ENCODE measurements at places on chromosomes 2 and 18.

DNA sequence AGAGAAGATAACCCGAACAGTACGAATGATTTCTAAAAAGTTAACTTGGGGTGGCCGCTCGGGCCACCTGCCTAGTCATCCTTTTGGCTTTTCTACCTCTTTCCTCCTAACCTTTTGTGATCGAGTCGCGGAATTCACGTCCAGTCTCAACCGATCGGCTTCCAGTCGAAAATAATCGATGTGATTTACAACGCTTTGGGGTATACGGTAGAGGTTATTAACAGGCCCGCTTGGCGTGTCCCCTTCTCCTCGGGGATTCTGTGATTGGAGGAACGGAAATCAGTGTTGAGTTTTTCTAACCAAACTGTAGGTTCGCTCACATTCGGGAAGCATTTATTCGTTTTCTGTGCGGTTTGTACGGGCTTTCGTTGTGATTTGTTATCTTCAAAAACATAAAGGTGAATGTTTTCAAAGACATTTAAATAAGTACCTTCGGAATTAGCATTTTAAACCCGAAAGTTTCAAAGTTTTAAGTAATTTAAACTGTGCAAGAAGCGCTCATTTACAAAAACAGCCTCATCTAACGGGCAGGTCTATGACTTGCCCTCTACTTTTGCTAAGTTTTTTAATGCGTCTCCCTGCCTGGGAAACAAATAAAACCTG, 588 bp upstream of the FOXI3 start:
- no peak for DNase-seq

DNA sequence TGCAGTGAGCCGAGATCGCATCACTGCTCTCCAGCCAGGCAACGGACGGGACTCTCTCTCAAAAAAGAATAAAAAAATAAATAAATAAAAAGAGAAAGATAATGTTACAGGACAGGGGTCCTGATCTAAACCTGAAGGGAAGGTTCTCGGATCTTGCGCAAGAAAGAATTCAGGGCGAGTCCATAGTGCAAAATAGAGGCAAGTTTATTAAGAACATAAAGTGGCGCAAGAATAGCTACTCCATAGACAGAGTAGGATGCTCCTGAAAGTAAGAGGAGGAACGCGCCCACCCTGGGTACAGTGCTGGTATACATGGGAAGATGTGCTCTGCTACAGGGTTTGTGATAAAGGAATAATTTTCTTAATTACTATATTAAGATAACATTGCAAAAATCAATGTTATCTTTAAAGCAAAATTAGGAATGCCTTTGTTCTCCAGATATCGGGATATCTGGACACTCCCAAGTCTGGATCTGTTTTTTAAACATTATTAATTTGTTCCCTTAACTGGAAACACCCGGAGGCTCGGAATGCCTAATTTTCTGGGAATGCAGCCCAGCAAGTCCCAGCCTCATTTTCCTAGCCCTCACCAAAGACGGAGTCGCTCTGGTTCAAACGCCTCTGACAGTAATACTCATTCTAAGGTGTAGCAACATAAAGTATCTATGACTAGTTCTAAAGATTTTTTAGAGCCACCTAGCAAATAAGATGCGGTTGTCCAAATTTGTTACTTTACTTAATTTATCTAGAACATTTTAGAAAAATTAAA, 38.8 kb downstream of the ACSL3 start:
- no peak for DNase-seq

DNA sequence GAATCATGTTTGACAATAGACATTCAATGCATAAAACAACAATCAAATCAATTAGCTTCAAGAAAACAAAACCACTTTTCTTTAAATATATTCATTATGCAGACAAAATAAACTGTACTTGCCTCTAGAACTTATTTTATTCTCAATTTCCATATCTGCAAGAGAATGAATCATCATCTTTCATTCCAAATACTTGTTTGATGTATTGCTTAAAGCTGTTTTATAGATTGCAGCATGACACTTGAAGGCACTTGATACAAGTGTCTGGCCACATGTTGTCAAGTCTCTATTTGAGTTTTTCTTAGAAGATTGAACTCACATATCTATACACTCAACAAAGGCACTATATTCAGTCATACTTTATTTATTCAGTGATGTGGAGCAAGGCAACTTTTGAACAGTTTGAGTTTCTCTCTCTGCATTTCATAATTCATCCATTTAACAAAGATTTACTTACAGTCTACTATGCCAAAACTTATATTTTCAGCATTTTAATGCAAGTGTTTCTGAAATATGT, 38.7 kb upstream of the DDX18 start:
- no peak for DNase-seq

GRCh38 chr2:97654309-97654708, 8.4 kb downstream of the COX5B start:
- DNase-seq = no peak

- DNase-seq = no peak
These were observed 60.4 kb downstream of the DLGAP1 start for GRCh38 chr18:4394700-4395099.

- no peak for DNase-seq
These were observed 199.0 kb upstream of the DCC start for GRCh38 chr18:52140986-52141385.

DNA sequence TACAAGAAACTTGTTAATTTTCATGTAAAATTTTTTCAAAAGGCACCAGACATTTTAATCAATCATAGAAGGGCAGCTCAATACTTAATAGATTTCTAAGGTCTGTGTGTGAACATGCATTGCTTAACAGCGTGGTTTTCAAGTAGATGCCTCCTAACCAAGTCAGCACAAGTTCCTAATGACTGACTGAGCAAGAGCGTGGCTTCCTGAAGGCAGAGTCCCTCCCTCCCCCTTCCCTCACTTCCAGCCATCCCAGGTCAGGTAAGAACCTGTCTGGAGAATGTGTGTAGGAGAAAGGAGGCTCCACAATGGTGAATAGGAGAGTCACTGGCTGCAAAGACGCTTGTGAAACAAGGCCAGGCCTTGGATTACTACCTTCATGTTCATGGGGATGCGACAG, 33.5 kb upstream of the DAPL1 start:
- DNase-seq = no peak

DNA sequence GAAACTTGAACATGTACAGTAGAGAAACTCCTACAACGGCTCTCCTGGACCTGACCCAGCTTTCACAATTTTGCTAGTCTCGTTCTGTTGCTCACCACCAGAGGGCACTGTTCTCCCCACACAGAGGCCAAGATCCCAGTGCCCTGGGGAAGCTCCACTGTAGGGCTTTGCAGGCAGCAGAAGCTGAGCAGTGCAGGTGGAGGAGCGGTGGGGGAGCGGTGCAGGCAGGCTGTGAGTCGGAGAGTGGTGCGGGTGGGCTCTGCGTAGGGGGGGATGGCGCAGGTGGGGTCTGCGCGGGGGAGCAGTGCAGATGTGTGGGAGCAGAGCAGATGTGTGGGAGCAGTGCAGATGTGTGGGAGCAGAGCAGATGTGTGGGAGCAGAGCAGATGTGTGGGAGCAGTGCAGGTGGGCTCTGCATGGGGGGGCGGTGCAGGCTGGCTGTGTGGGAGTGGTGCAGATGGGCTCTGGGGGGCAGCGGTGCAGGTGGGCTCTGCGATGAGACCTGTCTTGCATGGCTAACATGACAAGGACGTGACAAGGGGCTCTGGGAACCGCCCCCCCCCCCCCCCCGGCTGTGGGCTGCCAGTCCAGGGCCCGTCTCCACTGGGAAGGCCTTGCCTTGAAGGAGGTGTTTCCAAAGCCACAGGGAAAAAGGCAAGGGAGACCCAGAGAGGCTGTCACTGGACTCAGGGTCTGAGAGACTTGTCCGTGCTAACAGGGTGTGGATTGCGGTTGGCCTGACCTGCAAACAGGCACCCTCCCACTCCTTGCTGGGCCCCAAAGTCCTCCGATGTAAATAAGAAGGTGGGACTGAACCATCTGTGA, 7.3 kb downstream of the CYS1 start:
- DNase-seq = peak; percentile 86

DNA sequence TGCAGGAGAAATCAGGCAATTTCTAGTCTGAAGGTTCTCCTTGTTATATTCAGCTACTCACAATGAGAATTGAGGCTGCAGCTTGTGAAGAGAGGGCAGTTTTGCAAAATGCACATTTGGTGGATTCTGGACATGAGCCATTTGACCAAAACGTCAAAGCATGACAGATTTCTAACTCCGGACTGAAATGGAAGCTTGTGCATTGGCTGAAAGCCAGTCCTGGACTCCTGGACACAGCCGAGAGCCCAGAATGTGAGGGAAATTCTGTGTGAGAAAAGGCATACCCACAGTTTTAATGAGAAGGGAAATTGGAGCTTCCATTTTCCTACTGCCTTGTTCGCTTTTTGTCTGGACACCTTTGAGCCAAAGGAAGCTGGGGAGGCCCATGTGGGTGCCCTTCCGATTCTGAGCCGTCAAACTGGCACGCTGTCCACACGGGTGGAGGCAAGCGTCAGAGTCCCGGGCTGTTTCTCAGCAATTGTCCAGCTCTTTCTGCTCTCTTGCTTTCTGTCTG, 23.7 kb upstream of the ROCK2 start:
- DNase-seq = no peak

GRCh38 chr18:51522821-51523220, 325.3 kb upstream of the MEX3C start:
- no peak for DNase-seq

DNA sequence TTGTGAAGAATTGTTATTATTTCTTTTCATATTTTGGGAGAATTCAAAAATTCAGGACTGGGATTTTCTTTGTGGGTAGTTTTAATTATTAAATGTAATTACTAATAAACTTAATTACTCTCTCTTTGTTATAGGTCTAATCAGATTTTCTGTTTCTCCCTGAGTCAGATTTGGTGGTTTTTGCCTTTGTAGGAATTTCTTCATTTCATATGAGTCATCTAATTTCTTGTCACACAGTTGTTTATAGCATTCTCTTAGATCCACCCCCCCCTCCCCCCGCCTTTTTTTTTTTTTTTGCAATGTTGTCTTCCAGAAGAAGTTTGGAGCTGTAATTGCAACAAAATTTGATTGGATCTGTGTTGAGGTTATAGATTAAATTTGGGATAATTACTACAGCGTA, 26.0 kb upstream of the GALR1 start:
- peak; percentile 30 for DNase-seq

GRCh38 chr2:20638646-20639430, 12.1 kb downstream of the HS1BP3 start:
- no peak for DNase-seq

DNA sequence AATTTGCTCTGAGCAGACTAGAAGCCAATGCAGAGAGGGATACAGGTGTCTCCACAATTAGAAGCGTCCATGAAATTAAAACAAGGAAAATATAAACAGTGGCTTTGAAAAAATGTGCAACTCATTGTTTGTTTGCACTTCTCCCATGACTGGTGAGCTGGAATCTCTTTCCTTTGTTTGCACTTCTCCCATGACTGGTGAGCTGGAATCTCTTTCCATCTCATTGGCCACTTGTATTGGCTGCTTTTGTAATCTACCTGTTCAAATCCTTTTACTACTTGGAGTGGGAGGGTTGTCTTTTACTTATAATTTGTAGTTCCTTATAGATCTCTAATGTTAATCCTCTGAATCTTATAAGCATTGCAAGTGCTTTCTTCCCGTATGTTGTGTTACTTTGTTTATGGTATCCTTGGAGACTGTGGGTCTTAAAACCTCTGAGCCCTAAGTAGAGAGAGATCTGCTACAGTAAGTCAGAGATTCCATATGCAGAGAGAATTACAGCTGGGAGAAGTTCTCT, 94.1 kb downstream of the RTN4 start:
- no peak for DNase-seq

DNA sequence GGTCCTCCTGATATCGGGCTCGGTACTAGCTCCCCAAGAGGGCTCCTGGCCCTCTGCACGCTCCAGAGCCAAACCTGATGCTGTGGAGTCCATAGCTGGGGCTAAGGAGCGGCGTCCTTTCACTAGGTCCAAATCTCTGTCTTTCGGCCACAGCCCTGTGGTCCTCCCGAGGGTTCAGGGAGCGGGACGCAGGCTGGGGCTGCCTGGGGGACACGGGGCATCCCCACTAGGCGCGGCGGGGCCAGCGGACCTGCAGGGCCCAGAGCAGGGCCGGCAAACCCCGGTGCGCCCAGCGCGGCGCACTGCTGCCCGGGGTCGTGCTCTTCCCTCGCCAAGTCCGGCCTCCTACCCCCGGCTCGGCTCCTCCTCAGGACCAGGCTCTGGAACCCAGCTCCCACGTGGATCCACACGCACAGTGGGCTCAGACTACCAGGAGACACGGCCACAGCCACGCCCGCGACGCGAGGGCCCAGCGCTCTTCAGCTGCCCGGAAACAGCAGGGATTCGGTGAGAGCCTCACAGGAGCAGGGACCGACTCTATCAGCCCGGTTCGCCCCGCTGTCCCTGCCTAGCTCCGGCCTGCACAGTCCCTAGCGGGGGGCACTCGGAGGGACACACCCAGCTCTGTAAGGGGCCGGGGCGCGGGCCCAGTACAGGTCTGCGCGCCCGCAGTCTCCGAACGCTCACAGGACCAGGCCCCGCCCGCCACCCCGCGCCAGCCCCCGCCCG, 593 bp downstream of the ZNF514 start:
- DNase-seq = peak; percentile 23

DNA sequence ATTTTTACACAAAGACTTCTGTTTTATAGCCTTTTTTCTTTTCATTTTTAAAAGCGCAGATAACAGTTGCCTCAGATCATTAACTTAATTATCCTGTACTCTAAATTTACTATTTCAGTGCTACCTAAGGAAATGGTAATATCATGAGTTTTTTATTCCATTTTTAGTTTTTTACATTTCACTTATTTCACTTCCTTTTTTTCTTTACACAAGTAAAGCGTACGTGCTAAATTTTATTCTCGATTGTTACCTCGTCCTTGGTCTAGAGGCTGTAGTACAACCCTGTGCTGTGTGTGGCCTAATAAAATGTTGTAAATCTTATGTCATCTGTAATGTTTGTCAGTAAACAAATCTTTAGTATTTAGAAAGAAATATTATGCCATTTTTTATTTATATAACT, 49.2 kb downstream of the CRIM1 start:
- DNase-seq = no peak

DNA sequence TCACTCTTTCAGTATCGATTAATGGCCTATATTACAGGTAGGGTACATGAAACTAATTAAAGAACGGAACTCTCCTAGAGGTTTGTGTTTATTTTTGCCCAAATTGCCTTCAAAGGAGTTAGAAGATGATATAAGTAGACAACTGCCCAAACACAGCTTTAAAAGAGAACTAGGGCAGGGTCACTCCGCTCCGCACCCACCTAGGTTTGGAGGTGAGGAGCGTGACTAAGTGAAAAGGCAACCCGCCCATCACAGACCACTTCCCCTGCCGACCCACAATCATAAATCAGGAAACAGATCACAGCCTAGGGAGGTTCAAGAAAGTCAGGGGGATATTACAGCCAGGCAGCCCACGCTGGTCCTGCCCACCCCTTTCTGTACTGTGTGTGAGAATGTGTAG, 166.7 kb downstream of the C1D start:
- no peak for DNase-seq

- DNase-seq = no peak
These were observed 54.7 kb downstream of the UGGT1 start for GRCh38 chr2:128145651-128146050.

GRCh38 chr18:49020129-49020528, 69.4 kb upstream of the SMAD7 start:
- DNase-seq = no peak

GRCh38 chr2:36403675-36404230, 48.2 kb downstream of the CRIM1 start:
- DNase-seq = peak; percentile 60
